ENCODE measurements at places on chromosomes 3 and 15.

- no peak for DNase-seq
These were observed 15.5 kb downstream of the DLEC1 start for GRCh38 chr3:38054499-38055001.

GRCh38 chr3:103919327-103919726 is 1447.4 kb upstream of the ALCAM start:
- no peak for DNase-seq

DNA sequence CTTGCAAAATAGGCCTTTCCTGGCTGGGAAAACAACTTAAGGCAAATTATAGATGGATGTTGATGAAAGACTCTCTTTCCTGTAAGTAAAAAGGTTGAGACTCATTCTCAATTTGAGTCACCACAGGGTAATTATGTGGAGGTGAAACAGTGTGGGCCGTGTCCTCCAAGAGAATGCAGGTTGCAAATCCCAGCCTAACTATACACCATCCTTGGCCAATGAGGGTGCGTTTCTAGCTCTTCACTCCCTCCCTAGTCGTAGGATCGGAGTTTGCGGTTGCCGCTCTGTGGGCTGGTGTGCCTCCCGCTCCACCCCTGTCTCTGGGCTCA is 259.9 kb downstream of the PLCL2 start:
- DNase-seq: no peak

- DNase-seq: no peak
These were observed 4.7 kb upstream of the ONECUT1 start for GRCh38 chr15:52794665-52795463.
